ENCODE measurements at places on chromosomes 12 and 14. TPM values are rescaled to one million over a fixed set of nuclear protein-coding genes. Genes with fewer than 3 reads are reported as not detected.

The RTL1 gene
- not detected for total RNA-seq

The MAPKAPK5 gene
- 54.3 TPM for total RNA-seq

The TEX52 gene
- total RNA-seq, result 0.36 TPM

The B4GALNT1 gene
- total RNA-seq, result 0.61 TPM

The GALNT6 gene
- total RNA-seq, result 18.0 TPM

The PLA2G1B gene
- total RNA-seq, result not detected

The KRT71 gene
- total RNA-seq, result not detected

The OR11H7 gene
- not detected for total RNA-seq

The MAP1LC3B2 gene
- total RNA-seq, result 3.1 TPM

The DLST gene
- 113 TPM for total RNA-seq

The NDUFA9 gene
- total RNA-seq, result 122 TPM

DNA sequence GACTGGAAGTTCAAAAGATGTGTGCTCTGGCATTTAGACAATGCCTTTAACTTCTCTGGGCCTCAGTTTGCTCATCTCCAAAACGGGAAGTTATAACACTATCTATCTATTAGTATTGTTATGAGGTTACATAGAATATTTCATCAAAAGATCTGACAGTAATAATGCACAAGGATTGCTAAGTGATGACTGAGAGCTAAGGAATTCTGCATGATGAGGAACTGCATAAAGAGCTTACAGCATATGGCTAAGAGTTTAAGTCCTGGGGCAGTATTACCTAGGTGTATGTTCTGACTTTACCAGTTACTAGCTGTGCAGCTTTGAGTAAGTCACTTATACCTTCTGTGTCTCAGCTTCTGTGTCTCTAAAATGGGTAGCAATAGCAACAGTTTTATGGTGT is 160.1 kb upstream of the TMPO start:
- H3K4me1 ChIP-seq, result peaks cover 2% of the 10 kb centered on the region
- H3K27ac ChIP-seq, result no peak overlapping the region
- peaks cover 3% of the 10 kb centered on the region for H3K27me3 ChIP-seq
- DNase-seq, result no peak
- H3K36me3 ChIP-seq, result no peaks in the 10 kb centered on the region

DNA sequence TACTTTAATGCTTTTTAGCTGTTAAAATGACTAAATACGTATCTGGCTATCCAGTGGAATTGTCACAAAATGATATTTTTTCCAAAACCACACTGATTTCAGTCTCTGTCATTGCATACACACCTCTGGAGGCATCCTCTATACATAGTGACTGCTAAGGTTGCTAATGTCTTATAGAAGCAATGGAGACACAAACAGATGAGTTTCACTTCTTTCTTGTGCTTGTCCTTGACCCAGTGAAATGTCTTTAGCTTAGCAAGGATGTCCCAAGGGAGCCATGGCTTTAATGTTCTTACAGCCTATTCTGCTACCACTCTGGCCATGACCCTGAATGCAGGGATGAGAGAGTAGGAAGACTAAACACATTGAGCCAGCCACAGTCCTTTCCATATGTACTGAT is 90.3 kb downstream of the TPH2 start:
- no peak overlapping the region for H3K4me3 ChIP-seq
- DNase-seq, result no peak
- no peaks in the 10 kb centered on the region for H3K4me1 ChIP-seq
- no peaks in the 10 kb centered on the region for H3K36me3 ChIP-seq
- no peak overlapping the region for H3K27ac ChIP-seq

GRCh38 chr12:100382338-100382737 is 25.5 kb downstream of the SLC17A8 start:
- no peaks in the 10 kb centered on the region for H3K36me3 ChIP-seq
- peaks cover 3% of the 10 kb centered on the region for H3K27me3 ChIP-seq
- H3K4me3 ChIP-seq, result no peak overlapping the region
- no peaks in the 10 kb centered on the region for H3K4me1 ChIP-seq

DNA sequence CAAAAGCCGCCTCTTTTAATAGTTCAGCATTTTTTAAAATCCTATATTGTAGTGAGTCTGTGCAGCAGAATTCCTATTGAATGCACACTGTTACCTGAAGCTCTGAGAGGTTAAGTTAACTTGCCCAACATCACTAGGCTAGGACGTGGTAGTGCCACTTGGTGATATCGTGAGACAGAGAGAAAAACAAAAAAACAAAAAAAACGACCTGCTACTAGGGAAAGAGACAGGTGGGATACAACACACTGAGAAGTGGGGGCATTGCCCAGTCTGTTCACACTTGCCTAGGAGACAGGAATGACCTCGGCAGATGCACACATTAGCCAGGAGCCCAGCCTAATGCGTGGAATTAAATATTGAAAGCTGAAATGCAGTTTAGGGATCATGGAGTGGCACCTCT is 129.7 kb upstream of the CCND2 start:
- DNase-seq, result peak; percentile 48
- H3K4me3 ChIP-seq, result peak overlapping the region; percentile 21
- H3K4me1 ChIP-seq, result peaks cover 96% of the 10 kb centered on the region
- H3K27me3 ChIP-seq, result no peaks in the 10 kb centered on the region

DNA sequence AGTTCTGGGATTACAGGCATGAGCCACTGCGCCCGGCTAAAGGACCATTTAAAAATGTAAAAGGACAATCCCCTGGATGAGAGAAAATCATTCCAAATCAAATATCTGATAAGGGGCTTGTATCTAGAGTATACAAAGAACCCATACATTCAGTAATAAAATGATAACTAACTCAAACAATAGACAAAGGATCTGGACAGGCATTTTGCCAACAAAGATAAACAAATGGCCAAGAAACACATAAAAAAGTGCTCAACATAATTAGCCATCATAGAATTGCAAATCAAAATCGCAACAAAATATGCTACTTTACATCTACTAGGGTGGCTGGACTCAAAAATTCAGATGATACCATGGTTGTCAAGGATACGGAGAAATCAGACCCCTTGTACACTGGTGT is 8.5 kb upstream of the BICD1 start:
- H3K27ac ChIP-seq, result no peak overlapping the region
- H3K4me1 ChIP-seq, result no peaks in the 10 kb centered on the region
- no peak for DNase-seq
- H3K4me3 ChIP-seq, result no peak overlapping the region
- no peaks in the 10 kb centered on the region for H3K36me3 ChIP-seq

- no peaks in the 10 kb centered on the region for H3K27me3 ChIP-seq
- no peaks in the 10 kb centered on the region for H3K4me1 ChIP-seq
- DNase-seq, result no peak
- H3K27ac ChIP-seq, result no peak overlapping the region
- no peak overlapping the region for H3K4me3 ChIP-seq
These were observed 678.6 kb downstream of the BCL11B start for GRCh38 chr14:98593361-98593761.

- H3K27ac ChIP-seq, result peak within 1 kb of the TSS; percentile 92
- H3K27me3 ChIP-seq, result no peaks in the 10 kb centered on the region
- peaks cover 66% of the 10 kb centered on the region for H3K4me1 ChIP-seq
- peak within 1 kb of the TSS; percentile 93 for H3K4me3 ChIP-seq
- peak; percentile 68 for DNase-seq
These were observed at the start of gene SYNE3 for GRCh38 chr14:95516554-95517181. TSS of gene SYNE3 (minus strand) at chr14:95516650. CDS start at chr14:95475821, 40,829 bp downstream.

DNA sequence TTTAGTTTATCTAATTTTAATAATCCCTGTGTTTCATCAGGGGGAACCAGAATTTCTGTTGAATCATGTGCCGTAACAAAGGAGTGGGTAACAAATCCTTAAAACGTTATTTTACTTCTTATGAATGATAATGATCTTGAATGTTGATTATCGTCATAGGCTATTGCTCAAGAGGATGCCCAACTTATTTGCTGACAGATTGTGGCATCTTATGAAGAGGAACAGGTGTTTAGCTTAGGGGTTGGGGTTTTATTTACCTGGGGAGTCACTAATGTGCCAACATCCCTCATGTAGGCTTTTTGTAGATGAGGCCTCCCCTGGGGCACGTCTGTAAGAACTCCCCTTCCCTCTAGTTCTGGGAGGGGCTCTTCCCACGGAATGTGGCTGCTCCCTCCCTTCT is 32.4 kb upstream of the TMX1 start:
- no peak for DNase-seq
- H3K27ac ChIP-seq, result no peak overlapping the region
- no peaks in the 10 kb centered on the region for H3K36me3 ChIP-seq
- H3K27me3 ChIP-seq, result peaks cover 12% of the 10 kb centered on the region
- no peak overlapping the region for H3K4me3 ChIP-seq

- no peak overlapping the region for H3K4me3 ChIP-seq
- peak; percentile 45 for DNase-seq
- no peak overlapping the region for H3K27ac ChIP-seq
- H3K4me1 ChIP-seq, result no peaks in the 10 kb centered on the region
These were observed 37.3 kb upstream of the ADGRD1 start for GRCh38 chr12:130916241-130916911.

- H3K4me3 ChIP-seq, result no peak overlapping the region
- H3K27me3 ChIP-seq, result no peaks in the 10 kb centered on the region
- DNase-seq, result no peak
- H3K27ac ChIP-seq, result no peak overlapping the region
These were observed 411.1 kb upstream of the MDGA2 start for GRCh38 chr14:48086516-48086915.

GRCh38 chr14:104676694-104677511 is 12.5 kb upstream of the INF2 start:
- peak overlapping the region; percentile 67 for H3K4me3 ChIP-seq
- peak; percentile 74 for DNase-seq
- peak overlapping the region; percentile 83 for H3K27ac ChIP-seq
- H3K4me1 ChIP-seq, result peaks cover 29% of the 10 kb centered on the region
- H3K27me3 ChIP-seq, result no peaks in the 10 kb centered on the region

- H3K36me3 ChIP-seq, result no peaks in the 10 kb centered on the region
These were observed 636.5 kb upstream of the NOVA1 start for GRCh38 chr14:27234331-27234730.

DNA sequence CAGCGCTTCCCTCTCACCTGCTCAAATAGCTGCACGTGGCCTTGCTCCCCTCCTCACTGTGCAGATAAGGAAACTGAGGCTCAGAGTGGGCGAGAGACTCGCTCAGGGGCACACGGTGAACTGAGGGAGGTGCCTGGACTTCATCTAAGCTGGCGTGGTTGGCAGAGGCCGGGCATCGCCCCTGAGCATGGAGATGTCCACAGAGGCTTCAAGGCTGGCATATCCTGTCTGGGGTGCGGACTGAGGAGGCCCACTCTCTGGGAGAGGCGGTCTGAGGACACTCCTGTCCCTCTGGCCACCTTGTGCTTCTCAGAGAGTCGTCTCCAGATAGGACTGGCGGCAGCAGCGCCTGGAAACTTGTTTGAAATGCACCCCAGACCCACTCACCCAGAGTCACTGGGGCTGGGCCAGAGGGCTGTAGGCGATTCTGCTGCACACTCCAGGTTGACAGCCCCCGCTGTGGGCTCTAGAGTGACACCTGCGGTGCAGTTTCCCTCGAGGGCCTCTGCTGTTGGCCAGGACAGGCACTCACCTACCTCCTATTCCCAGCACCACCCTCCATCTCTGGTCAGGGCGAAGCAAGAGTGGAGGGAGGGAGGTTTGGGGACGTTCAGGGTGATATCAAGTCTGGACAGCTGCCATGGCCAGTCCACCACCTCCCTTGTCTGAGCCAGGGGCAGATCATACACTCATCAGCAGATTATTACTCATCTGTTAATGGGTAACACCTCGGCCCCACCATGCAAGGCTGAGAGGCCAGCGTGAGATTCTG is 11.2 kb upstream of the LBHD2 start:
- DNase-seq, result no peak
- H3K27ac ChIP-seq, result no peak overlapping the region
- H3K36me3 ChIP-seq, result no peaks in the 10 kb centered on the region
- no peak overlapping the region for H3K4me3 ChIP-seq

DNA sequence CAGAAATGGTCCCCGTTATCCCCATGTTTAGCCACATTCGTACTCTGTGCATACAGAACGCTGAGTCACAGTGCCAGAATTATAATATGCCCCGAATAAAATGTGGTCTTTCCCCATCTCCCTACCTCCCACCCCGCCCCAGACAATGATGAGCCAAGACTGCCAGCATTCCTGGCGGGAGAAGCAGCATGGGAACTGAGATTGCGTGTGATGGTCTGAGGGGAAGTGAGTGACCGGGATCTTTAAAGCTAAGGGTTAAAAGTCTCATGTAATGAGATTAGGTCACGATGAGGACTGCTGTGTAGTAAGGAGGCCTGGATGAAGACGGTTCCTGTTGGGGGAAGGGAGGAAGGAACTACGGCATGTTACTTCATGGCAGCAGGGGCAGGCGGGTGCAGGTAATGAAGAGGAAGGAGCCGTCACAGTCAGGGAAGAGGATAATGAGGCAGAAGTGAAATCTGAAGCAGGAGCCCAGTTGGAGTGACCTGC is 243.3 kb upstream of the FKBP4 start:
- H3K27ac ChIP-seq, result no peak overlapping the region
- H3K4me3 ChIP-seq, result no peak overlapping the region
- peaks cover 1% of the 10 kb centered on the region for H3K27me3 ChIP-seq
- H3K4me1 ChIP-seq, result no peaks in the 10 kb centered on the region
